ENCODE measurements at places on chromosomes 2 and 18. TPM values are rescaled to one million over a fixed set of nuclear protein-coding genes. Genes with fewer than 3 reads are reported as not detected.

KANSL3 gene
- polyA plus RNA-seq = 27.2 TPM

ACMSD gene
- not detected for polyA plus RNA-seq

GATA6 gene
- 2.0 TPM for polyA plus RNA-seq

ABHD1 gene
- polyA plus RNA-seq = 0.27 TPM

CLIP4 gene
- polyA plus RNA-seq = 28.2 TPM

RDH14 gene
- 31.8 TPM for polyA plus RNA-seq

GALNT13 gene
- 0.05 TPM for polyA plus RNA-seq
